ENCODE measurements at places on chromosomes 7 and 10.

DNA sequence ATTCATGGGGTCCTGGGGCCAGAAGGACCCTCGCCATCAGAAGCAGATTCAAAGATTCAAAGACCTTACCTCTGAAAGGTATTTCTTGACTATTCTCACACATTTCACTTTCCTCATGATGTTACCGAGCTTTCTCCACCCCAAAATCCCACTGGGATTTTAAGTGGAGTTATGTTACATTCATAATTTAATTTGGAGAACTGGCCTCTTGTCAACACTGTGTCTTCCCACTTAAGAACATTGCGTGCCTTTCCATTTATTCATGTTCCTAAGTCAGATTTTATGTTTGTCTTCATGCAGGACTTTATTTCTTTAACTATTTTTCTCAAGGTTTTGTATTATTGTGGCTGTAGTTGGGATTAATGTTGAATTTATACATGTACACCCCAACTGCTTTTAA is 123.5 kb upstream of the BMPER start:
- DNase-seq, result no peak

DNA sequence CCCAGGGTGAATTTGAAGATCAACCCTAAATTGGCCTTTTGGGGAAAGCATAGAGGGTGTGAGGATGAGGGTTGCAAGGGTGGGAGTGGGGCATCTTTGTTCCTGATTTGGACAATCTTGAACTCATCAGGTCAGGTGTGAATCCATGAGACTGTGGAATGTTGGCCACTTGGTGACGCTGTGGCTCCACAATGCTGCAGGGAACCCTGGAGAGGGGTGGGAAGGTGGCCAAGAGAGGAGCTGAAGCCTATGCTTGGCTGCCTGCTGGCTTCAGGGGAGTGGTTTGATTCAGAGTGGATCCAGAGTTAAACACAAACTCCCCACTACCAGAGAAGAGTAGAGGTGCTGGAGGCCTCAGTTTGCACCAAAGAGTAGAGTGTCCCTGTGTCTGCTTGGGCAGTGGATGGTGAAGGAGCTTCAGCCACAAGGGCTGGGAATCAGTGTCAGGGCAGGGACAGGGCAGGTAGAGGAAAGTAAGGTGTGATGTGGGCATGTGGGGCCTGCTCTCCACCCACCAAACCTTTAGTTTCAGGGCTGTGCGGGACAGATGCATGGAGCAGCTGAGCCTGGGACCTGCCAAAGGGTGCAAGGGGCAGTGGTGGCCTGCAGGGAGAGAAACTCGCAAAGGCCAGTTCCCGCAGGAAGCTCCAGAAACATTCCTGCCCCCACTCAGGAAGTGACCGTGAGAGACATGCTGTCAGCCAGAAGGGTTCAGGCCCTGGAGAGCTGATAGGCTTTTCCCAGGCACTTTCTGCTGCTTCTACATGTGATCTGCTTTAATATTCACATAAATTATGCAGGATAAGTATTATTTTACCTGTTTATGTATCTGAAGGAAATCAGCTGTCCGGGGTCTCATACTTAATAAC is 81.0 kb upstream of the PRSS58 start:
- DNase-seq, result no peak

GRCh38 chr10:43160046-43160920 is 22.0 kb downstream of the CSGALNACT2 start:
- DNase-seq, result no peak

DNA sequence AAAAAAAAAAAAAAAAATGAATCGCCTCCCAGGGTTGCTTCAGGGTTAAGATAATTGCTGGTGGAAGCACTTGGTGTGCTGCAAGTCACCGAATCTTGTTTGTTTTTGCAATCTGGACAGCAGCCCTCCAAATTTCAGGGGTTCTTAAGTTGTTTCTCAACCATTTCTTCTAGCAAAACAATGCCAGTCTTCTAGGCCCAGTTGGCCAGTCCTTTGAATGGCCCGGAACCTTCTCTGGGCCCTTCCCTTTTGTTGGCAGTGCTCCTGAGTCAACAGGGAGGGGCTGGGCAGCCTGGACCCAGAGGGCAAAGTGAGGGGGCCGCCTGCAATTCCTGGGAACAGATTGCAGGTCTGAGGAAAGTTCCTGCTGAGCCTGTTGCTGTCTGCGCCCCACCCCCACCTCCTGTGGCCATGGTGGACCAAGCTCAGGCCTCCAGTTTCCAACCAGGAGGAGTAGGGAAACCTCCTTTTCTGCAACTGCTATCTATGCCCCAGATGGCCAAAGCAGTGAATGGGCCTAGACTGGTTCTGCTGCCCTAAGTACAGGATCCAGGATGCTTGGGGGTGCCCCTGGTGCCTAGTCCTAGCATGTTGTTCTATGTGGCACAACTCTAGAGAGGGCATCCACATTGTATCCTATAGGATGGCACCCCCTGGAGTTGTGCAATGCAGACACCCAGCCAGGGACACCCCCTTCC is 31.4 kb upstream of the PDCD4 start:
- DNase-seq, result no peak

DNA sequence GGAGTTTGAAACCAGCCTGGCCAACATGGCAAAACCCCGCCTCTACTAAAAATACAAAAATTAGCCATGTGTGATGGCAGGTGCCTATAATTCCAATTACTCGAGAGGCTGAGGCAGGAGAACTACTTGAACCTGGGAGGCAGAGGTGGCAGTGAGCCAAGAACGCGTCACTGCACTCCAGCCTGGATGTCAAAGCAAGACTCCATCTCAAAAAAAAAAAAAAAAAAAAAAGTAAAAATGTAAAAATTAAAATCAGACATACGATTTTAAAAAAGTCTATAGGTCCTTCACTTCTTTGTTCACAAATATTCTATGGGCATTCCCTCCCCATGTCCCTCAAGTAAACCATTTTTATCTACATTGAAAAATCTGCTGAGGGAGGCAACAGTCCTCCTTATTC is 34.9 kb upstream of the TLL2 start:
- DNase-seq, result peak; percentile 19

GRCh38 chr7:42745357-42746059 is 166.4 kb downstream of the C7orf25 start:
- no peak for DNase-seq

- DNase-seq, result peak; percentile 60
These were observed 285.8 kb upstream of the CACNA2D1 start for GRCh38 chr7:82729172-82730030.

DNA sequence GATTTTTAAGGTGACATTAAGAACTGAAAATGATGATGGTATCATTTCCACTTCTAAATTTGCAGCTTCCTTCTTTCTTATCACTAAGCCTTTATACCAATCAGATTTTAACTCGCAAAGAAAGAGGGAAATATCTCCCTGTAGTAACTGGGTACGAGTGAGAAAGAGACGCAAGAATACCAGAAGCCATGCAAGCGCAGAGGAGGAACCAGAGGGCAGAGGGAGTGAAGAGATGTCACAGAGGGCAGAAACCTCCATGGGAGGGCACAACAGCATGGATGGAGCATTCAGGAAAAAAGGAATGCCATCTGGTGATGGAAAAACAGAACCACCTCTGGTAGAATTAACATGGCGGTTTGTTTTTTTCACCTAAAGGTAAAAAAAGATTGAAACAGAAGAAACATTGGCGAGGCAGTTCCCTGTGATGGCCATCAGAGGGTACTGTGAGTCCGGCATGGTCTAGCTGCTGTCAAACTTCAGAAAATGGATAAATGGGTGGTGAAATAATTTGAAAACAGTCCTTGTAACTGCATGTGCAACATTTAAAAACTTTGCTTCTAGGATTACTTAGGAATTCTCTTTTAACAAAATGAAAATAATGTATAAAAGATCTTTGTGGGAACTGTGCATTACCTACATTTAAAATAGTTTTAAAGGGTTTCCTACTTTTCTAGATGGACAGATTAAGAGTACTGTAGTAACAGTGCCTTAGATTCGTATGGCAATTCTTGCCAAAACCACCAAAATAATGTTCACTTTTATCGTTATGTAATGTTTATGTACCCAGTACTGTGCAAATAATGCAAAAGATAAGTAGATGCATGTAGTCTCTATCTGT is 91.8 kb downstream of the ARHGAP12 start:
- no peak for DNase-seq

GRCh38 chr7:45185864-45186250 is 28.3 kb downstream of the RAMP3 start:
- DNase-seq, result no peak

DNA sequence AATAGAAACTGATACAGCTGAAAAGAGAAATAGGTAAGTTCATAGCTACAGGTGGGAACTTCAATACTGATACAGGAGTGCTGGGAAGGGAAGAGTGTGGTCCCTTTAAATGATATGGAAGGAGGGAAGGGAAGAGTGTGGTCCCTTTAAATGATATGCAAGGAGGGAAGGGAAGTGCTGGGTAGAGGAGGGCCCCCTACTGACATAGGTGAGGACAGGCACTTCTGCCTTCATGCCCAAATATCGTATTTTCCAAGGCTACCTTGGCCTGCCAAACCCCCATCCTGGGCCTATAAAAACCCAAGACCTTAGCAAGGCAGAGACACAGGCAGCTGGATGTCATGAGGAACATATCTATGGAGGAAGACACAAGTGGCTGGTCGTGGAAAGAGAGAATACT is 92.3 kb downstream of the MAGI2 start:
- DNase-seq, result no peak

- DNase-seq, result no peak
These were observed 11.8 kb downstream of the CPED1 start for GRCh38 chr7:121000081-121000983.

GRCh38 chr7:52705768-52706167 is 329.7 kb upstream of the POM121L12 start:
- DNase-seq, result no peak

GRCh38 chr10:99682752-99683151 is 23.4 kb downstream of the ENTPD7 start:
- no peak for DNase-seq

DNA sequence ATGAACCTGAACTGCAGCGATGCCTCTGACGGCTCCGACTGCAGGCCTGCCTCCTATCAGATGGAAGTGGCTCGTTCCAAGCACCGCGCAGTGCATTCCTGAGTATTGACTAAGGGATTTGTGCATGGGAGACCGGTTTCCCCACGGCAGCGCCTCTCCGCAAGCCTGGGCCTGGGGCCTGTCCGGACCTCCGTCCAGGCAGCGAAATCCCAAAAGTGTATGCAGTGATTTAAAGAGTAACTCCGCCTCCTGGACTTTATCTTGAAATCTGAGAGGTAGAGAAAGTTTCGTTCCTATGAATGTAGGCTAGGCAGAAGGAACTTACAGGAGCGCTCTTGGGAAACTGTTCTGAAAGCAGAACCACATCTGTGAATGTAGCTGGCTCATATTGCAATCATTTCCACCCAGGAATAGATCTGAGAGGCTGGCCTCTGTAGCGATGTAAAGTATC is 106.2 kb upstream of the CELF2 start:
- no peak for DNase-seq

DNA sequence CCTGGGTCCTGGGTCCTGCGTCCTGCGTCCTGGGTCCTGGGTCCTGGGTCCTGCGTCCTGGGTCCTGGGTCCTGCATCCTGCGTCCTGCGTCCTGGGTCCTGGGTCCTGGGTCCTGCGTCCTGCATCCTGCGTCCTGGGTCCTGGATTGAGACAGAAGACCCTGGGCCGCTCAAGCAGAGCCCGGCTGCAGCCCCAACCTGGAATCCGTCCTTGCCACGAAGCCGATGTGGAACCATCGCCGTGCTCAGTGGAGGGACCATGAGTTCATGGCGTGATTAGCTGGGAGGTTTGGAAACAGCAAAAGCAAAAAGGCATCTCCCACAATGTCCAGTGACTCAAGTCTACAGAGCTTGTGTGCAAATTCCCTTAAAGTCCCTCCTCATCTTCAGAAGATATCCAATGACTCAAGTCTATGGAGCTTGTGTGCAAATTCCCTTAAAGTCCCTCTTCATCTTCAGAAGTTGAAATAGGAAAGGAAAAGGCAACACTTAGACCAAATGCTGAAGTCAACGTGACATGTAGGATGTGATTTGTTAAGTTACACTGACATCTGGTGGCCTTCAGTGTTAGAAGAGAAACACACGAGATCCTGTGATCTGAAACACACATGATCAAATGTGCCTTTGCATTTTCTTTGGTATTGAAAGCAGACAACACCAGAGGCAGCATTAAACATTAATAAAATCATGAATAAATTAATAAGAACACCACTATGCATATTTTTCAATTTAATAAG is 179.9 kb downstream of the PTPRN2 start:
- DNase-seq, result peak; percentile 51

GRCh38 chr10:67487906-67488619 is 207.9 kb downstream of the CTNNA3 start:
- no peak for DNase-seq

DNA sequence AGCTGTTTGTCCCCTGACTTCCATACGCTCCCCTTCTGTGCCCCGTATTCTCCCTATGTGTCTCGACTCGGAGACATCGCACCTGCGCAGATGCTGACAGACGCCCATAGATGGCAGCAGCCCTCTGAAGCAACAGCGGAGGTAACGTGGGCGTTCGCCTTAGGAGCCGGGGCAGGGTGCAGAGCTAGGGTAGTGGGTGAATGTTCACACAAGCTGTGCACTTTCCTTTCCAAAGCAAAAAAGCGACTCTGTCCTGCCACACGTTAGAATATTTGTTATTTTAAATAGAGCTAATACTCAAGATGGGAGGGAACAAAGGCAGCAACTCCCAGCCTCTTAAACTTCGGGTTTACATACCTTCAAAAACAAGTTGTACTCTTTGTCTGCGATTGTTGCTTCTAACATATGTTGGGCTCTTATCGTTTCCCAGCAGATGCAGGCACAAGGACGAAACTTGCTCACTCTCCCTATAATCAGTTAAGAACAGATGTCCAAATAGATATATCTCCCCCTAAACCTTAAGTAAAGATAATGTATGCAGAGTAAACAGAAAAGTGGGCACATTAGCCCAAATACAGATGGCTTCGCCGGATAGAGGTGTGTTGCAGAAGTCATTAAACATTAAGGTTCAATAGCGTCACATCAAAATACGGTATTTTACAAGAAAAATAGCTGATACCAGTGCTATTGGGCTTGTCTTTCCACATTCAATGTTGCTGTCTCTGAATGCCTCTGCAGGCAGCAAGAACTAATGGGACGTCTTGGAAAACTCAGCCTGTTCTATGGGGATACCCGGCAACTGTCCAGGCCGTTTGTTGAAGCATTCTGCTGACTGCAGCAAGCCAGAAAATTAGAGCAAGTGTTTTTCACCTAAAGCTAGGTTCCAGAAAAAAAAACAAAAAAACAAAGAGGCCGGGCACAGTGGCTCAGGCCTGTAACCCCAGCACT is 340.3 kb upstream of the PRKCQ start:
- DNase-seq, result no peak

GRCh38 chr7:100575746-100576383 is 2.2 kb upstream of the SAP25 start:
- DNase-seq, result no peak

- DNase-seq, result no peak
These were observed 223.3 kb upstream of the GPR26 start for GRCh38 chr10:123442901-123443300.

- peak; percentile 31 for DNase-seq
These were observed 1034.5 kb upstream of the LRRTM3 start for GRCh38 chr10:65891073-65891981.

Measured in NCI-H1436 (cell line).